Activated T-cell treated with anti-CD3 and anti-CD28 coated beads for 1 hour (primary cell): ENCODE measurements at places on chromosomes 12 and 14.

DNA sequence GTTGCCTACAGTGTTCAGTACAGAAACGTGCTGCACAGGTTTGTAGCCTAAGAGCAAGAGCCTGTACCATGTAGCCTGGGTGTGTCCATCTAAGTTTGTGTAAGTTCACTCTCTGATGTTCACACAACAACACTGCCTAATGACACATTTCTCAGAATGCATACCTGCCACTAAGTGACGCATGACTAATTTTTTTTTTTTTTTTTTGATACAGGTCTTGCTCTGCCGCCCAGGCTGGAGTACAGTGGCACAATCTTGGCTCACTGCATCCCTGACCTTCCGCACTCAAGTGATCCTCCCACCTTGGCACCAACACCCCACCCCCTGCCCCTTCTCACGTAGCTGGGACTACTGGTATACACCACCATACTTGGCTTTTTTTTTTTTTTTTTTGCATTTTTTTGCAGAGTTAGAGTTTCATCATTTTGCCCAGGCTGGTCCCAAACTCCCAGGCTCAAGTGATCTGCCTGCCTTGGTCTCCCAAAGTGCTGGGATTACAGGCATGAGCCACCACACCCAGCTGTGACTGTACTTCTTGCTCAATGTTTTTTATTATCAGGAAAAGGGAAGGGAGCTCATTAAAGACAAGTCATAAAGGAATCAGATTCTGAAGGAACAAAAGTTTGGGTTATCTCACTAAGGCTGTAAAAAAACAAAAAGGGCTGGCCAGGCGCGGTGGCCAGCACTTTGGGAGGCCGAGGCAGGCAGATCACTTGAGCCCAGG lies 10.0 kb upstream of the CDC42BPB start:
- no peak for DNase-seq

- no peak for DNase-seq
Measured at GRCh38 chr12:47705229-47705565, 633 bp downstream of the RPAP3 start.

- DNase-seq, result no peak
Measured at GRCh38 chr12:27578689-27579372, 54.8 kb downstream of the PPFIBP1 start.

DNA sequence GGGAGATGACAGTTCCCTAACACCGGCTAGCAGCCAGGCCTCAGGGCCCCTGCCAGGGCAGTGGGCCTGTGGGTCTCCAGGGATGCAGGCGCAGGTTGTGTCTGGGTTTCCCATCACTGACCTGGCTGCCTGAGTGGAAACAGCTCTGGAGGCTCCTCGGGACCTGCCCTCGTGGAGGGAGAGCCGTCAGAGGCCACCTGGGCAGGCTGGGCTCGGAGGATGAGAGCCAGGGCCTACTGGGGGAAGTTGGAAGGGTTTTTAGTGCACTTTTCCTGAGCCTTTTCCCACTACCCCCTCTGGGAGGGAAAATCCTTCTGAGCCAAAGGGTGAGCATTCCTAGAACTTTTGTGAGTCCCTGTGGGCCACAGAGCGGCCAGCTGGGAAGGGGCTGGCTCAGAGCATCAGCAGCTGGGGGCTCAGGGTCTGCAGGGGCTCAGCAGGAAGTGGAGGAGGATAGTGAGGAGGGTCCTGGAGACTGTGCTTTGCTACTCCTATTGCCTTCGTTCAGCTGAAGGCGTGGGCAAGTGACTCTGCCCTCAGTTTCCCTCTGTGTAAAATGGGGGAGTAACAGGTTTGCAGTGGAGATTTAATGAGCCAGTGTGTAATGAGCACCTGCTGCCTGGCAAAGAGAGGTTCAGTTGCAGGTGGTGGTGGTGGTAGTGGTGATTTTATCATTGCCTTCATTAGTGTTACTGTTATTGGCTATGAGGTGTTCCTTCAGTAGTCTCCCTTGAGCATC lies 1.8 kb downstream of the SH2B3 start:
- no peak for DNase-seq

- no peak for DNase-seq
Measured at GRCh38 chr14:20679907-20680306, 4.5 kb upstream of the RNASE4 start.

DNA sequence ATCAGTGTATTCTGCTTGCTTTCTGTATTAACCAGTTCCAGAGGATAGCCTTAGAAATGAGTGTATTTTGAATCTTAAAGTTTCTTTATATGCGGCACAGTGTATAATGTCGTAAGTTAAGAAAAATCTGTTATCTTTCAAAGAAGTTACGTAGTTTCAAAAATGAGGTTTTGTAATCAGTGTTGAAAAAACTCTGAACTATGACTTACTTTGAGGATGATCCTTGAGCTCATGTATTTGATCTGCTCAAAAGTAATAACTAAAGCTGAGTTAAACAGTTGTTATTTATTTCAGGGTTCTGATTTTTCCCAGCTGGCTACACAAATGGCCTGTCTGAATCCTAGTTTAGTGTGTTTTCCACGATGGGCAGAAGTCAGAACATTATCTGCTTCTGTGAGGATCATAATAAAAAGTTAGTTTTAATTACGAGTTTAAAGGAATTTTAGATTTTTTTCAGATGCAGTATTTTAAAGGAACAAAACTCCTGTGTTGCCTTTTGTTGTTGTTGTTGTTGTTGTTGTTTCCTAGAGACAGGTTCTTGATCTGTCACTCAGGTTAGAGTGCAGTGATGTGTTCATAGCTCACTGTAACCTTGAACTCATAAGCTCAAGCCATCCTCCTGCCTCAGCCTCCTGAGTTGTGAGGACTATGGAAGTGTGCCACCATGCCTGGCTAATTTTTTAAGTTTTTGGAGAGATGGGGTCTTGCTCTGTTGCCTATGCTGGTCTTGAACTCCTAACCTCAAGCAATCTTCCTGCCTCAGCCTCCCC lies 52.9 kb downstream of the GPATCH2L start:
- DNase-seq, result no peak

DNA sequence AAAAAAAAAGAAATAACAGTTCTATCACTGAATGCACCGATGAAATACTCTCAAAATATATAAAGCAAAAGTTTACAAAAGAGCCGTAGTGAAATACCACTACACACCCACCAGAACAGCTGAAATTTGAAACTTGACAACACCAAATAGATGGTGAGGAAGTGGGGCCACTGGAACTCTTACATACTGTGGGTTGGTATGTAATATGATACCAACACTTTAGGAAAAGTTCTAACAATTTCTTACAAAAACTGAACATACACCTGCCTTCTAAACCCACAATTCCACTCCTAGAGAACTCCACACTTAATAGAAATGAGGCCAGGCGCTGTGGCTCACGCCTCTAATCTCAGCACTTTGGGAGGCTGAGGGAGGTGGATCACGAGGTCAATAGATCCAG lies 14.1 kb downstream of the EIF5 start:
- no peak for DNase-seq

GRCh38 chr14:104642540-104642868 lies 37.9 kb upstream of the TMEM179 start:
- no peak for DNase-seq

GRCh38 chr12:109696485-109697269 lies 16.9 kb upstream of the FAM222A start:
- no peak for DNase-seq

GRCh38 chr14:60420050-60420449 lies 65.8 kb downstream of the C14orf39 start:
- DNase-seq, result no peak

GRCh38 chr12:119749666-119750065 lies 81.7 kb downstream of the PRKAB1 start:
- no peak for DNase-seq

DNA sequence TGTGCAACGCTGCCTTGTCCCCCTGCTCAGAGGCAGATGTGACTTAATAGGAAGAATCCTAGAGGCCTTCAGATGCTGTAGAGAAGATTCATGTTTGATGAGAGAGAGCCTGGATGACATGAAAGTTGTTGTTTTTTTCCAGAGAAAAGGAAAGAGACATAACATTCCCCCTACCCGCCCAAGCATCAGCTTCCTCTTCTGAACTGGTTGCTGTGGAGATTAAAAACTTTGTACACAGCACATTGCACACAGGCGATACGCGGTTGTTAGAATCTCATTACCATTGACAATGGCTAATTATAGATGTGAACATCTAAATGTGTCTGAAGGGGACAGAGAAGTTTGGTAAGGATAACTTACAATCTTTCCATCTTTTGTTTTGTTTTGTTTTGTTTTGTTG lies 13.6 kb upstream of the ETFBKMT start:
- no peak for DNase-seq

GRCh38 chr12:65673732-65674131 lies 150.6 kb upstream of the HMGA2 start:
- no peak for DNase-seq

GRCh38 chr12:12032851-12033797 lies 37.6 kb upstream of the BCL2L14 start:
- DNase-seq, result peak; percentile 68

GRCh38 chr14:61184112-61184511 lies 97.0 kb downstream of the TMEM30B start:
- DNase-seq, result no peak
